ENCODE measurements at places on chromosomes 11 and 22.
A peak's percentile ranks its signal among the peaks of the same experiment; 100 is the strongest.

GRCh38 chr11:115930886-115931547, 426.8 kb upstream of the CADM1 start:
- DNase-seq: no peak

DNA sequence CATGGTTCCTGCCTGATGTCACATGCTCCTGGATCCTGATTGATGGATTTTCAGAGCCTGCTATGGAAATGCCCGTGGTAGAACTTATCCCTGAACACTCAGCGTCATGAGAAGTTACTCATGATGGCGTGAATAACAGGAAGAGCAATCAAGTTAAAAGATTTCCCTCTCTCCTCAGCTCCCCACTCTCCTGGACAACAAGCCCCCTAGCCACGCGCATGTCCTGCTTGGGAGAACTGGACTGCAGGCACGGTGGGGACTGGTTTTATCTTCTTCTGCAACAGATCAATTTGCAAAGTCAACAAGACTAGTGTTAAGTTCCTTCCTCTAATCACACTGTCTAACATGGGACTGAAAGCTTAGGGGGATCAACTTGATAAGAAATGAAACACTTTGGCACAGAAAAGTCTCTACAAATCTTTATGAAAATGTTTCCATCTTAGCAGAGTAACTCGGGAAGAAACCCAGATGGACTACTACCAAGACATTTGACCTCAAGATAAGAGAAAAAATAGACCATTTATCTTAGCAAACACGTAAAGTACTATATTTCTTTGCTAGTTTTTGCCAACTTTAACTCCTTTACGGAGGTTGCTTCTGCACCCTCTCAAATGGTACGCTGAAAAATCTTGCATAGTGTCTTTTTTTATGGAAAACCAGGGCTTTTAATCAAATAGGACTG, 27.6 kb downstream of the POU2AF1 start:
- DNase-seq: no peak

DNA sequence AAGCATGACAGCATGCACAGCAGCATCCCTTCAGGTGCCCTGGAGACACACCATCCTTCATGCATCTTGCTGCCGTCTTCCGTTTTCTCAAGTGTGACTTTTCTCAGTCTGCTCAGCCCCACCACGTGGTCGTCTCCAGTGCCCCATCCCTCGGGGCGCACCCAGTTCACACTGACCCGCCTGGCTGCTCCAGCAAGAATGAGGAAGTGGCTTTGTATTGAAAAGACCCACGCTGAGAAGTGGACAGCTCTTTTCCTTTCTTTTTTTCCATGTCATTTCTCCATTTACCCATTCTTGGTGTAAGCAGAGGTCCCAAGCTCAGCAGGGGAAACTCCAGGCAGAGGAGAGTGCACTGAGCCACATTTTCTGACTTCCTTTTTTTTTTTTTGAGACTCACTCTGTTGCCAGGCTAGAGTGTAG, 14.5 kb downstream of the SERPINH1 start:
- no peak for DNase-seq

GRCh38 chr11:62786318-62787004, 741 bp upstream of the TMEM179B start:
- peak; percentile 70 for DNase-seq

DNA sequence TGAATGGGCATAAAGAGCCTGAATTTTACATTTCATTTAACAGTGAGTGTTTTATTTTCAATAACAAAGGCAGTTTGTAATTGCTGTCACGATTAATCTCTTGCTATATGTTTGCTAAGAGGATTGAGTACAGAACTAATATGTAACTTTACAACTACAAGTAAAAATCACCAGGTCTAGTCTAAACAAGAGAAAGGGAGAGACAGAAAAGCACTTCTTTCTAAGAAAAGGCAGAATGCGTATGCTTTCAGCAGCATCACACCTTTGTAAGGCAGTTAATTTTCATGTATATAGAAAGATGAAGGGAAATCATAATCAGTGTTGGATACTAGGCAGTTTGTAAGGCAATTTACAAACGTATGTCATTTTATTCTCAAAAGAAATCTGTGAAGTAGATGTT, 169.8 kb downstream of the NELL1 start:
- no peak for DNase-seq

- DNase-seq: no peak
Observed at GRCh38 chr11:65932558-65932919, 12.7 kb upstream of the TSGA10IP start.

DNA sequence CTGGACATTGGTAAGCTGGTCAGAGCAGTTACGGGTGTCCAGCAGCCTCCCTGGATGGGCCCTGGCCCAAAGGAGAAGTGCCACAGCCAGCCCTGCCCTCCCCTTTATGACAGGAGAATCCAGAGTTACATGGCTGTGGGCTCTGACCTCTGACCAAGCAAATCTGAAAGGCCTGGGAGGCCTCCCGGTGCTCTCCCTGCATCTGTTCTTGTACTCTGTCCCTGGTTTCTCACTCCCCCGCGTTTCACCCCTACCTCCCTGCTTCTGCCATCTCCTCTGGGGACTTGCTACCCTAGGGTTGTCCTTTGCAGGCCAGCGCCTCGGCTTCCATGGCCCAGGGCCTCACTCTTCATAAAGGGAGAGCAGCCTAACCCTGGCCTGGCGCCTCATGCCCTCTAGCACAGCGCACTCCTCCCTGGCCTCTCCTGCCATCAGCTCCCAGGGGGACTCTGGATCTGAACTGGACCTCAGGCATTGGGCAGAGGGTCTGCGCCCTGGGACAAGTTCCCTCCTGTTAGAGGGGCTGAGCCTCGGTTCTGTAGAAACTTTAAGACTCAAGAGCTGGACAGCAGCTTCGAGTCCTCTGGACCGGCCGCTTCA, 10.7 kb downstream of the PICK1 start:
- DNase-seq: no peak

GRCh38 chr11:119802670-119803069, 73.7 kb upstream of the NECTIN1 start:
- no peak for DNase-seq

DNA sequence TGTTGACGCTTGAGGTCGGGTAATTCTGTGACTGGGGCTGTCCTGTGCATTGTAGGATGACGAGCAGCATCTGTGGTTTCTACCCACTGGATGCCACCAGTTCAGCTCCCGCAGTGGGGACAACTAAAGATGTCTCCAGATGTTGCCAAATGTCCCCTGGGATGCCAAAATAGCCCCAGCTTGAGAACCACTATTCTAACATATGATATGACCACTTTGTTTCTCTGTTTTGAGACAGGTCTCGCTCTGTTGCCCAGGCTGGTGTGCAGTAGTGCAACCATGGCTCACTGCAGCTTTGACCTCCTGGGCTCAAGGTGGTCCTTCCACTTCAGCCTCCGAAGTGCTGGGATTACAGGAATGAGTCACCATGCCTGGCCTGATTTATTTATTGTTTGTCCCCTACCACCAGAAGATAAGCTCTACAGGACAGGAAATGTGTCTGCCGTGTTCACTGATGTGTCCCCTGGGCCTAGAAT, 4.4 kb upstream of the MEN1 start:
- DNase-seq: no peak

GRCh38 chr11:47241841-47242301, 6.7 kb downstream of the ACP2 start:
- no peak for DNase-seq

- no peak for DNase-seq
Observed at GRCh38 chr11:114265122-114265878, 30.9 kb upstream of the NNMT start.

GRCh38 chr22:48091656-48092223, 1329.3 kb downstream of the TBC1D22A start:
- DNase-seq: no peak

GRCh38 chr11:21475276-21475675, 717.6 kb upstream of the ANO5 start:
- no peak for DNase-seq

Measured in left renal pelvis (tissue), 4 donors.